HAP-1 (cell line): ENCODE measurements at places on chromosomes 16 and 17.

DNA sequence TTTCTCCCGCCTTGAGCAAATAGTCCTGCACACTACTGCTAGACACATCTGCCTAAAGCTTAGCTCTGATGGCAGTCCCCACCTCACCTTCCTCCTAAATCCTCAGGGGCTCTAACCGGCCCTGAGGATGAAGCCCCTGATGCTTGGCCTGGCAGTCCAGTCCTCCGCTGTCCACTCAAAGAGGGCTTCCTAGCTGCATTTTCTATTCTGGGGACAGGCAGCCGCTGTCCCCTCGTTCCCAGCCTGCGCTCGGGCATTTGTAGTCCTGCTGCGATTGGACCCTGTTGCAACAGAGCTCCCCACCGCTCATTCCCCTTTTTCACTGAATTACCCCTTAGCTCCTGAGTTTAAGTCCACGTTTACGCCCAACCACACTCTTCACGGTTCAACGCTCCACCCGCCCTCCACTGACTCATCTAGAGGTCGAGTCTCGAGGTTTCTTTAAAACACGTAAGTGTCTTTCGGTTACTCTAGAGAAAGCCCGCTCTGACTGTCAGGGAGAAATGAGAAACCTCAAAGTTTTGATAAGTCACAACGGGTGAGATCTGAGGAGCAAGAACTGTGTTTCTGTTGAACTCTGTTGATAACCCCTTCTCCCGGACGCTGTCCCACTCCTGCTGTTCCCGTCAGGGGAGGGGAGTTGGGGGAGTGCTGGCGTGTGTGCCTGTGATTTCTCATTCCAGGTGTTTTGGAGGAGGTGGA lies 4.5 kb downstream of the CCR7 start:
- DNase-seq: no peak

DNA sequence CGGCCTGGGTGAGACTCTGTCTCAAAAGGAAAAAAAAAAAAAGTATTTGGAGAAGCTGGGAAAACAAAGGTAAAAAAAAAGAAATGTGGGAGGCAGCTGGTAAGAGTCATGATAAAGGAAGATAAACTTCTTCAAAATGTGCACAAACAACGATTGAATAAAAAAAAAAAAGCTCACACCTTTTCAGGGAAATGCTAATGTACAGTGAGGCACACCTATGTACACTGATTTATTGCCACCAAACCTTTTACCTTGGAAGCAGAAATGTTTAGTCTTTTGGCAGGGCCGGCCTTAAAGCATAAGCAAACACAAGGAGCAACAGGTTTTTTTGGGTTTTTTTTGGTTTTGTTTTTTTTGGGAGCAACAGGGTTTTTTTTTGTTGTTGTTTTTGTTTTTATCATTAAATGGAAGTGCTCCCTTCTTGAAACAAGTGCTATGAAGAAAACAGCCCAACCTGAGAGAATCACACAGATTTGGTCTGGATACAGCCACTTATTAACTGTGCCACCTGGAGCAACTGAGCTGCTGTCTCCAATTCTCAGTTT lies 29.8 kb upstream of the KCNJ2 start:
- DNase-seq: no peak

- DNase-seq: no peak
These were observed 51.2 kb downstream of the SOX9 start for GRCh38 chr17:72171703-72172667.

DNA sequence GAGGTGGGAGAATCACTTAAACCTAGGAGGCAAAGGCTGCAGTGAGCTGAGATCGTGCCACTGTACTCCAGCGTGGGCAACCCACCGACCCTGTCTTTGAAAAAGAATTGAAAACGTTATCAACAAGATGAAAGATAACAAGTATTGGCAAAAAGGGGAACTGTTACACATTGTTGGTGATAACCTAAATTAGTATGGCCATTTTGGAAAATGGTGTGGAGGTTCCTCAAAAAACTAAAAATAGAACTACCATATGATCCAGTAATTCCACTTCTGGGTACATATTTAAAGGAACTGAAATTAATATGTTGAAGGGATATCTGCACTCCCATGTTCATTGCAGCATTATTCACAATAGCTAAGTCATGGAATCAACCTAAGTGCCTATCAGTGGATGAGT lies 61.0 kb downstream of the ABHD15 start:
- no peak for DNase-seq

- DNase-seq: no peak
These were observed 9.2 kb downstream of the RPL23 start for GRCh38 chr17:38844261-38844757.
